Liver (tissue), 10 donors: ENCODE measurements at places on chromosomes 2 and 18. TPM values are rescaled to one million over a fixed set of nuclear protein-coding genes. Genes with fewer than 3 reads are reported as not detected.
A peak's percentile ranks its signal among the peaks of the same experiment; 100 is the strongest.

DNA sequence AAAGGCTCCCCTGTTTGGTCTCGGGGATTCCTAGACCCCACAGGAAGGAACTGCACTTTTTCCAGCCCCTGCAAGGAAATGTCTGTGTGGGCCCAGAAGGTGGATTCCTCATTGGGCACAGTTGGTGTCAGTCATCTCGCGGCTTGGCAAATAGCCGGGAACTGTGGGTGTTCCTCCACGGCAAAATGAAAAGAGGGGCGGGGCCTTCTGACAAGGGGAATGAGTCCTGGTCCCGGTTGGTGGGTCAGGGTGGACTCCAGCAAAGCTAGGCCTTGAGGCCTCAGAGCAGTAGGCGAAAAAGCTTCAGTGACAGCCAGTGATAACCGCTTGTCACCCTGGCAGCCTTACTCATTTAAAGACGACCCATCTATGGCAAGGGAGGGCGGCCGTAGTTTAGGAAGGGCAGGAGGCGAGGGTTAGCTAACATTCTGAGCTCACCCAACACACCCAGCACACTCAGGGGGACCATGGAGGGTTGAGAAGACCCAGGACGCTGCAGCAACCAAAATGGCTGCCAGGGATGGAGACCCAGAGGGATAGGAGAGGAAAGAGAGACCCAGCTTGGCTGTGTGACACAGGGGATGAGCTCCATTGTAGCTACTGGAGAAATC is 16.5 kb downstream of the SLC4A3 start:
- no peaks in the 10 kb centered on the region for H3K36me3 ChIP-seq
- no peak overlapping the region for H3K4me3 ChIP-seq
- no peak overlapping the region for H3K27ac ChIP-seq
- peaks cover 4% of the 10 kb centered on the region for H3K4me1 ChIP-seq

DNA sequence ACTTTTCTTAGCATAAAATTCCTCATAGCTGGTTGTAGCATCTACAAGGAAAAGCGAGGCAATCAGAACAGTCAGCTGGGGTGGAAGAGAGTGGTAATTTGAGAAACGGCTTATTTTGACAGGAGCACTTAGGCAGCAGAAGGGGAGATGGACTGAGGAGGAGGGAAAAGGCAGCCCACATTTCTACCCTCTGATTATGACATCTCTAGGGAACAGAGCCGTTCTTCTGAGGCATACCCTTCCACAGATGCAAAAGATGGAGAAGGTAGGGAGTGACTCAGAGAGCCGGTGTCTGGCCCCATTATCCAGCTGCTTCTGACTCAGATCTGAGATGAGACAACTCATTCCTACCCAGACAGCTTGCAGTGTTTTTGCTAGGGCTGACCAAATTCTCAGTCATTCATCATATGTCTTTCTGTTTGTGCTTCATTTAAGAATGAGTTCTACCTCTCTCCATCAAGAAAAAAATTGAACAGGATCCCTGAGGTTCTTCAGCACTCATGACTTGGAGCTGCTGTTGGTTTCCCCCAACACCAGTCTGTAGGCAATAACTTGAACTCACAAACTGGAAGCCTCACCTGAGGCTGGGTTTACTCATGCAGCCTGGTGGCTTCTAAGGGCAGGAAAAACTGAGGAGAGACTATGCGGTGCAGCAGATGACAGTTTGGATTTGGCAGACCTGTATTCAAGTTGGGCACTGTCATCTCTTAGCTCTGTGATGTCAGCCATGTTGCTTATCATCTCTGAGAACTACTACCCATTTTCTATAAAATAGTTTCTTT is 15.9 kb upstream of the SEC11C start:
- no peaks in the 10 kb centered on the region for H3K27me3 ChIP-seq
- H3K36me3 ChIP-seq: no peaks in the 10 kb centered on the region
- no peak overlapping the region for H3K27ac ChIP-seq
- no peak for DNase-seq
- no peak overlapping the region for H3K4me3 ChIP-seq
- H3K4me1 ChIP-seq: no peaks in the 10 kb centered on the region

DNA sequence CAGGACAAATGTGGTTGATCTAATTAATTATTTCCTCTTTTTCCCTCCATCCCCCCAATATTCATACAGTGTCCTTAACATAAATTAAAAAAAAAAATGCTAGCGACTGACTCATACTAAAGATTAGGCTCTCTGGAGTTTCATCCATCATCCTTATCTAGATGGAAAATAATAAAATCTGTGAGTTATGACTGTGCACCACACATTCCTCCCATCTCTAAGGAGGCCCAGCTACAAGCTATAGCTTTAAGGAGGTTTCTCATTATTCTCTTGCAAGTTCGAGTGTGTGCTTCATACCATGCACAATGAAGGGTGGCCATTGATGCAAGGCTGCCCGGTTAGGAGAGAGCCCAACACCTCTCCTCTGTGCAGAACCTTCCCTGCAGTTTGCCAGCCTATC is 77.3 kb downstream of the XDH start:
- H3K27ac ChIP-seq: no peak overlapping the region
- peaks cover 51% of the 10 kb centered on the region for H3K36me3 ChIP-seq
- H3K27me3 ChIP-seq: no peaks in the 10 kb centered on the region
- no peaks in the 10 kb centered on the region for H3K4me1 ChIP-seq
- H3K4me3 ChIP-seq: no peak overlapping the region

DNA sequence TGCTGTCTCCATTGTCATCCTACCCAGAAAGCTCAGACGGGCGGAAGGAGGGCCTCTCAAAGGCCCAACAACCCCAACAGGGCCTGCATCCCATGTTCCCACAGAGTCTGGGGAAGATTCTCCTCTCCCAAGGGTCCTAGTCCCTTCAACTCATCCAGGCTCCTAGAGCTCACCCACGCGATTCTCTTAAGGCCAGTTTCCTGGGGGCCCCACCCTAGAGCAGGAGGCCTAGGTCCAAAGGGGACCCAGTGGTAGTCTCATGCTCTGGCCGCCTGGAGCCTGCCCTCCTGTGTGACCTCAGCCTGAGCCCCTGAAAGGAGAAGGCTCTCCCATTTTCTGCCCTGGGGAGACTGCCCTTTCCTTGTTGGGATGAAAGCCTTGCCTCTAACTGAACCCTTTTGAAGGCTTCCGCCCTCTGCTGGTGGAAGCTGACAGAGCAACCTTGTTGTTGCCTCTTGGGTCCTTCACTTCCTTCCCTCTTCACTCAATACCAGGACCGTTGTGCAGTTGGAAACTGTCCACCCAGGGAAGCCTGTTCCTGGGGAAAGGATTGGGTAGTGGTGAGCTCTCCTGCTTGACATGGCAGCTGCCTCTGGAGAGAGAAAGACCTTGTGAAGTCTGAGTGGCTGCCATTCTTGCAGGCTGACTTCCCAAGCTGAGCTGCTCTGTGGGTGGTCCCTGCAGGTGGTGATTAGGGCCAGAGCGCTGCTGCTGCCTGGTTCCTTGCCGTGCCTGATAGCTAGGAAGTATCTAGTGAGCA is 86.0 kb upstream of the ALPP start:
- H3K27ac ChIP-seq: no peak overlapping the region
- no peaks in the 10 kb centered on the region for H3K4me1 ChIP-seq
- DNase-seq: peak; percentile 50
- no peak overlapping the region for H3K4me3 ChIP-seq
- H3K27me3 ChIP-seq: no peaks in the 10 kb centered on the region
- H3K36me3 ChIP-seq: no peaks in the 10 kb centered on the region

DNA sequence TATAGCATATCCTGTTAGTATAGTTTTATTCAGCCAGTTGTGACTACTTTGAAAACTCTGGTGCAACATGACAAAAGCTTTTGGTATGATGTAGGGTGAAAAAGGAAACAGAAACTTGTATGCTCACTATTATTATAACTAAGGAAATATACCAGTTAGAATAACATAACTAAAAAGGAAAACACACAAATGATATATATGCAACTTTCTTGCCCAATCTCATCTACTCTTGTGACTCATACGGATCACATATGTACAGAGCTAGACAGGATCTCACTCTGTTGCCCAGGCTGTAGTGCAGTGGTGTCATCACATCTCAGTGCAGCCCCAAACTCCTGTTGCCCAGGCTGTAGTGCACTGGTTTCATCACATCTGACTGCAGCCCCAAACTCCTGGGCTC is 12.4 kb upstream of the TLK1 start:
- no peak overlapping the region for H3K4me3 ChIP-seq
- no peaks in the 10 kb centered on the region for H3K4me1 ChIP-seq
- DNase-seq: no peak
- no peak overlapping the region for H3K27ac ChIP-seq
- no peaks in the 10 kb centered on the region for H3K27me3 ChIP-seq

- peaks cover 6% of the 10 kb centered on the region for H3K4me1 ChIP-seq
- H3K4me3 ChIP-seq: no peak overlapping the region
- no peaks in the 10 kb centered on the region for H3K36me3 ChIP-seq
- DNase-seq: no peak
These were observed 198.0 kb downstream of the ALK start for GRCh38 chr2:29723255-29724001.

GRCh38 chr2:226121046-226121738 is 678.4 kb downstream of the IRS1 start:
- no peaks in the 10 kb centered on the region for H3K27me3 ChIP-seq
- H3K4me3 ChIP-seq: no peak overlapping the region
- peaks cover 16% of the 10 kb centered on the region for H3K4me1 ChIP-seq
- H3K27ac ChIP-seq: no peak overlapping the region
- DNase-seq: no peak
- no peaks in the 10 kb centered on the region for H3K36me3 ChIP-seq

- H3K36me3 ChIP-seq: no peaks in the 10 kb centered on the region
- peaks cover 2% of the 10 kb centered on the region for H3K27me3 ChIP-seq
- no peak for DNase-seq
- no peak overlapping the region for H3K4me3 ChIP-seq
These were observed 40.7 kb downstream of the VIT start for GRCh38 chr2:36737131-36737750.

- no peak for DNase-seq
- H3K4me1 ChIP-seq: no peaks in the 10 kb centered on the region
- H3K36me3 ChIP-seq: peaks cover 4% of the 10 kb centered on the region
- no peak overlapping the region for H3K4me3 ChIP-seq
- H3K27ac ChIP-seq: no peak overlapping the region
- no peaks in the 10 kb centered on the region for H3K27me3 ChIP-seq
These were observed 168.9 kb downstream of the CTIF start for GRCh38 chr18:48707636-48708296.

DNA sequence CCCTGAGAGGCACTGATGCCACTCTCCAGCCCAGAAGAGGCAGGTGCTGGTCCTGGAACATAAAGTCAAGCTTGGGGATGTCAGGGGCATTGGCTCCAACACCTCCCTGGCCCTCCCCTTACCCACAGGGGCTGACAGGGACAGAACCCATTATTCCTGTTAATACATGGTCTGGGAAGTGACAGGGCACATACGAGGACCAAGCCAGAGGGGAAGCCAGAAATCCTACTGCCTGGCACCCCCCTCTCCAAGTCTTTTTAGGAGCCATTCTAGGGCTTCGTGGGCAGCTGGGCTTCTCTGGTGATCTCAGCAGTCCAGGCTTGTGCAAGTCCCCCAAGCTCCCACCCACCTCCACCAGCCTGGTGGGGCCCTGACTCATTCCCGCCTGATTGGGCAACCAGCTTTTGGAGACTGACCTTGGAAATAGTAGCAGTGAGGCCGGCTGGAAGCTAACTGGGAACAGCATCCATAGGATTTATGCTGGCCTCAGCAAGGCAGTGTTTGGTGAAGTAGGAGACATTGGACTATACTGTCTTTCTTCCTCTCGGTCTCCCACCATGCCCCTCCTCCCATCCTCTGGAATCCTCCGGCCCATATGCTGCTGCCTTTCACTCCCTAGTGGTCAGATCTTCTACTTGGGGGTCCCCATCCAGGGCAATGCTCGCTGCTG is 86.4 kb upstream of the HK2 start:
- no peaks in the 10 kb centered on the region for H3K4me1 ChIP-seq
- no peaks in the 10 kb centered on the region for H3K36me3 ChIP-seq
- DNase-seq: no peak
- no peak overlapping the region for H3K4me3 ChIP-seq
- H3K27ac ChIP-seq: no peak overlapping the region

DNA sequence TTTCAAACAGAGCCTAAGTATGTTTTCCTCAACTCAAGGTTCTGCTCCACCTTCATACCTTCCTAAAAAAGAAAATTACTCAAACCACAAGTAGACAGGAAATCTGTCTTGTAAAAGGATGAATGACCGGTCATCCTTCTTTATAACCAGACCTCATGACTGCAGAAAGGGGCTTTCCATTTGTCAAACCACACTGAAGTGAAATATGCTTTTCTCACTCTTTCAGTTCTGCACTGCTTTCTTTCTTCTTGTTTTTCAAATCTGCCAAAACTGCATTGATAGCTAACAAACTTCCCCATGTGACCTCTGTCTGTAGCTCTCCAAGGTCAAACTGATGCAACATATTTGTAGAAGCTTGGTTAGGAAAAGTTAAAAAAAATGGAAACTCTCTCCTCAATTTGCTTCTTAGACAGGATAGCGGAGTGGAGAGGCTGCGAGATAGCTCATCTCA is 308.9 kb upstream of the CCDC68 start:
- H3K4me1 ChIP-seq: no peaks in the 10 kb centered on the region
- no peaks in the 10 kb centered on the region for H3K27me3 ChIP-seq
- H3K27ac ChIP-seq: no peak overlapping the region
- H3K4me3 ChIP-seq: no peak overlapping the region
- no peak for DNase-seq
- H3K36me3 ChIP-seq: peaks cover 2% of the 10 kb centered on the region

DNA sequence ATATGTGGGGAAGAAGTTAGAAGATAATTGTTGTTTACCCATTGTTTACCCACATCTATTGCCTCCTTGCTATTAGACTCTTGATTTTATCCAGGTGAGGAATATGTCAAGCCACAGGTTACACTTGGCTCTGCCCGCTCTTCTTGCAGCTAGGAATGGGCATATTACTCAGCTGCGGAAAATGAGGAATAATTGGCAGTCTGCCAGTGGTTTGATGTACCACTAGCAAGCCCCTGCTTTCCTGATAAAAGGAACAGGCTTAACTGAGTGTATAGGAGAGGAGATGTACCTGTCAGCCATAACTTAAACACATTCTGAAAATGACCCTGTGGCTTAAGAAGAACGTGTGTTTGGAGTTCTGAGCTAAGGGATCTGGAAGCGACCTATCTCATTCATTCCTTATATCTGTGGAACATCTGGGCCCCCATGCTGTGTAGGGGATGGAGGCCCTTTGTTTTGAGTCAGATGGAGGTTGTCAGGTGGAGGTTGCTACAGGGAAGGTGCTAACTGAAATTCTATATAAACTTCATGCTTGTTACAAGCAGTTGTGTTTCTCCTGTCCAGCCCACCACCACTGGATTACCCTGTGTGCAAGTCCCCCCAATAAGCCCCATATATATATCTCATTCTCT is 4.6 kb upstream of the FMNL2 start:
- no peak overlapping the region for H3K27ac ChIP-seq
- H3K36me3 ChIP-seq: no peaks in the 10 kb centered on the region
- peaks cover 5% of the 10 kb centered on the region for H3K4me1 ChIP-seq
- DNase-seq: no peak
- no peak overlapping the region for H3K4me3 ChIP-seq

Gene BMP10
- total RNA-seq: 8.0 TPM

Gene EPB41L3
- total RNA-seq: 14.5 TPM

Gene SNTG2
- total RNA-seq: not detected

Gene PLEKHB2
- total RNA-seq: 26.6 TPM

Gene SEPTIN10
- total RNA-seq: 35.9 TPM
